Anterior cingulate cortex (tissue), 58 donors: ENCODE measurements at places on chromosomes 12 and 14.

GRCh38 chr14:24300326-24300980 lies 803 bp downstream of the NOP9 start:
- DNase-seq = no peak

DNA sequence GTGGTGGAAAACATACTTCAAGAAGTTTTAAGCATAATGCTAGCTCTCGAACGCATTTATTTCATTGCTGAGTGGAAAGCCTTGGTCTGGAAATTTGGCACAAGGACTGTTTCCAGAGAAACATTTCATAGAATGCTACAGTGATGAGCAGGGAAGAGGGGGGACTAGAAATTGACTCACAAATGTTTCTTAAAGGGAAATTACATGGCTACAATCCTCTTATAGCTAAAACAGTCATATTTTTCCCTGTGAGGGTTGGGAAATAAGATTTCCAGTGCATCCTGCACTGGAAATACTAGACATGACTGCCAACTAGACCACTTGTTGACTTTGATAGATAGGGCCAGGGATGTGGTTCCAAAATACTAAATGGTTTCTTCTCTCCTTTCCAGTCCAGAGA lies 197.3 kb upstream of the RGS6 start:
- DNase-seq = no peak

DNA sequence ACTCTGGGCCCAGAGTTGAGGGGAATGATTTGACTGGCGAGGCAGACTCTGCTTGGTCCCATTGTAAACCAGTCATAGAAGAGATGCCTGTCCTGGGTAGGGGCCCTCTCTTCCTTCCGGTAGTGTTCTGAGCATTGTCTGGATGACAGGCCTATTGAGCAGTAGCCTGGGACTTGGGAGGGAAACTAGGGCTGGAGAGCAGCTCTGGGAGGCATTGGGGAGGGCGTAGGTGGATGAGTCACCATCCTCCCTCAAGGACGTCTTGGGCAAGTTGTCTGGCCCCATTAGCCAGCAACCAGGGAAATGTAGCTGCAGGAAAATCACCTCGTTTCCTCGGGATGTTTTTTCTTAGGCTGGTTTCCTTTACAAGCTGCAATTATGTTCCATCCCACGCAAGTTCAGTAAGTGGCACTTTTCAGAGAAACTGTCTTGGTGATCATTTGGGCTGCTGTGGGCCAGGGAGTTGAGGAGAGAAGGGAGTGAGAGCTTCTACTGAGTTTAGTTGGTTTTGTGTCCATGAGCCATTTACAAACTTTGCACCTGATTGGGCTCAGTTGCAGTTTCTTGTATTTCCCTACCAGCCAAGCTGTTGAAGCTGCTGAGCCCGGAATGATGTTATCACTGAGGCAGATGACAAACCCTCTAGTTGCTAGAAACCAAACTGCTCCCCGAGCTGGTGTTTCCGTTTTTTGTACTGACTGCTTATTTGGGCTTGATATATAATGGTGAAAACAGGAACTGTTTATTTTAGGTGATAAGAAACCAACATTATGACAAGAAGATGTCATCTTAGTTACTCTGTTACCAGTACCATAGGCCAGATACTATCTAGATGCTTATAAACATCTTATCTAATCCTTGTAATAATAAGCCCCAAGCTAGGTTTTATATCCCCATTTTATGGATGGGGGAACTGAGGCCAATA lies 147.6 kb downstream of the CHST11 start:
- peak; percentile 11 for DNase-seq

- DNase-seq = no peak
These were observed 12.5 kb downstream of the TM7SF3 start for GRCh38 chr12:27001663-27002062.
